Pons (tissue), 1 donor: ENCODE measurements at places on chromosomes 6 and 20.

DNA sequence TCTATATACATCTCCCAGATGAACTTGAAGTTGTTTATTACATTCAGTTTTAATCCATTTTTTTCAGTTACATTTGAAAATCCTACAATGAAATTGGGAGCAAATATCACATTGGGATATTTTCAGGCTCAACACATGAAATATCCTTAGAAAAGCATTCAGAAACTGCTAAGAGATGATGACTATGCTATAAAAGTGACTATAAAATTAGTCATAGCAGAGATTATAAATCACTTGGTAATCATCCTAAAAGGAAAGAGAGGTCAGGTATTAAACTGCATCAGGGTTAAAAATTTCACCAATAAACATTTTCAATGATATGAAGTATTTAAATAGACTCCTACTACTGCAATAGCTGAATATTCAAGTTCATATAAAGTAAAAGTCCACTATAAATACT lies 987.7 kb downstream of the GRIK2 start:
- no peak for DNase-seq

DNA sequence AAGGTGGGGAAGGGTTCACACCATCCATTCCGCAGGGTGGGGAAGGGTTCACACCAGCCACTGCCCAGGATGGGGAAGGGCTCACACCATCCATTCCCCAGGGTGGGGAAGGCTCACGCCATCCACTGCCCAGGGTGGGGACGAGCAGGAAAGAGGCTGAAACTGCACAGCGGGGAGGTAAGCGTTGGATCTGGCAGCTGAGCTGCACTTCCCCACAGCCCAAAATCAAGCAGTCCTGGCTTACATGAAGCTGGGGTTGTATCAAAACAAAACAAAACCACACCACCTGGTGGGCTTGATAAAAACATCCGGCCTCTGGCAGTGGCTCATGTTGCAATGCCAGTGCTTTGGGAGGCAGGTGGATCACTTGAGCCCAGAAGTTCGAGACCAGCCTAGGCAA lies 268.5 kb downstream of the TAF4 start:
- no peak for DNase-seq

DNA sequence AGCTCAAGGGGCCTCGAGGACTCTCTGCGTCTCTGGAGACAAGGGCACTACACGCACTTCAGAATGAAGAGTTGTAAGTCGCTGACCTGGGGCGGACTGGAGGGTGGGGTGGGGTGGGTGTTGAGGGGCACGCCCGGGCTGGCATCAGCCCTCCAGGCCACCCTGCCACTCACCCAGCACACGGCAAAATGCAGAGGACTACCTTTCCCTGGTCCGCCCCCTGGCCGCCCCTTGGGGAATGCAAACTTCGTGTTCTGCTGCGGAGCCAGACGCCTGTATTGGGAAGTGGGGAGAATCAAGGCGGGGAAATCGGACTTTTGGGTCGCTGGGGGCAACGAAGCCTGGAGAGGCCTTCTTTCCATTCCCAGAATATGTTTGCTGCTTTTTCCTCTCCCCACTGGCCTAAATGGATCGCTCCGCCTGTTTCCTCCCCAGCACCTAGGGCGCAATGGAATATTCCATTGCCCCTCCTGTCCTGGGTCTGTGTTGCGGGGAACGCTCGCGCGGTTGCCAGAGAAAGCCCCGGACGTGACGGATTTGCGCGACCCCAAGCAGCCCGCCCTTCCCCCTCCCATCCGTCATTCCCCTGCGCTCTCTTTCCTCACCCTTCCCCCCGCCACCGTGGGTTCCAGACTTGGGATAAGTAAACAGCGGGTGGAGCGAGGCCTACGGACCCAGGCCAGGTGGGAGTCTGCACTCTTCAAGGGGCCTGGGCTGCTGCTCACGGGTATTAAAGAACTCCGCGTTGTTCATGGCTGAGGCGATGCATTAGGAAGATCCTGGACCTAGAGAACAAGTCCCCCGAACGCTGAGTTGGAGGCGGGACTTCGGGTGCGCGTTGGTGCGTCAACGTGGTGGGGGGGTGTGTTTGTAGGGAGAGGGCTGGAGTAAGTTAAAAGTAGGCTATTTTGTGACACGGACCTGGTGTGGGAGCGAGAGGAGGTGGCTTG lies at the start of gene PPT2:
PPT2 (plus strand) TSS at position 578 of the 950 bp plus-strand sequence. CDS start 454 bp downstream, outside the sequence.
- DNase-seq: peak; percentile 87

DNA sequence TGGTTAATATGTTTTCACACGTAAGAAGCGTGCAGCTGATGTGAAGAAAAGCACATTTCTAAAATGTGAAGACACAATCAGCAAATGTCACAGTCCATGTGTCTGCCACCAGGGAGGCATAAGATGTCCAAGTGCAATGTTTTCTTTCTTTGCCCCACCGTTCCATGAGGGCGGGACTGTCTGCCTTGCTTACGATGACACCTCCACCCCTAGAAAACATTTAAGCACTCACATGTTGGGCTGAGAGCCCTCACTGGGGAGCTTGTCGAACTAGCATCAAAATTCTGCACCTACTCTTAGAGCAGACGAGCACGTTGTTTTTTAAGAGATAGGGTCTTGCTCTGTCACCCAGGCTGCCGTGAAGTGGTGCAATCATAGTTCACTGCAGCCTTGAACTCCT lies 57.6 kb downstream of the PSMG4 start:
- DNase-seq: no peak

- DNase-seq: no peak
Observed at GRCh38 chr6:22129751-22130150, 167.1 kb downstream of the PRL start.

GRCh38 chr6:157079277-157079676 lies 244.0 kb downstream of the TMEM242 start:
- DNase-seq: no peak
